Chondrocyte (in vitro differentiated cells): ENCODE measurements at places on chromosomes 4 and X.

DNA sequence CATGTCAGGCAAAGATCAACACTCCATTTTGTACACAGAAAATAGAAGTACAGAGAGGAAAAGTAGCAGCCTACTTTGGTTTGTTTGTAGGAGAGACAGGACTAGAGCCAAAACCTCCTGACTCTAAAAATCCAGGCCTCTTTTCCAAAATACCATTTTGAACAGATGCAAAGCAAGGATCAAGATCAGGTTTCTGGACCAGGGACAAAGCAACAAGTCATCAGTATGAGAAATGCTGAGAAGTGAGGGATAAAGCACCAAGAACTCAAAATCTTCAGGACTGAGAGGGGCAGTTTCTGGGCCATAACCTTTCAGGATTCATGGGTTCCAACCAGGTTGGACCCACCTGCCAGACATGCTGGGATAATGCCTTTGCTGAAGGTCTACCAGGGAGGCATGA, 36.6 kb upstream of the MBTPS2 start:
- no peak for DNase-seq

- no peak for DNase-seq
These were observed 8.0 kb downstream of the CTBP1 start for GRCh38 chr4:1240721-1241465.

DNA sequence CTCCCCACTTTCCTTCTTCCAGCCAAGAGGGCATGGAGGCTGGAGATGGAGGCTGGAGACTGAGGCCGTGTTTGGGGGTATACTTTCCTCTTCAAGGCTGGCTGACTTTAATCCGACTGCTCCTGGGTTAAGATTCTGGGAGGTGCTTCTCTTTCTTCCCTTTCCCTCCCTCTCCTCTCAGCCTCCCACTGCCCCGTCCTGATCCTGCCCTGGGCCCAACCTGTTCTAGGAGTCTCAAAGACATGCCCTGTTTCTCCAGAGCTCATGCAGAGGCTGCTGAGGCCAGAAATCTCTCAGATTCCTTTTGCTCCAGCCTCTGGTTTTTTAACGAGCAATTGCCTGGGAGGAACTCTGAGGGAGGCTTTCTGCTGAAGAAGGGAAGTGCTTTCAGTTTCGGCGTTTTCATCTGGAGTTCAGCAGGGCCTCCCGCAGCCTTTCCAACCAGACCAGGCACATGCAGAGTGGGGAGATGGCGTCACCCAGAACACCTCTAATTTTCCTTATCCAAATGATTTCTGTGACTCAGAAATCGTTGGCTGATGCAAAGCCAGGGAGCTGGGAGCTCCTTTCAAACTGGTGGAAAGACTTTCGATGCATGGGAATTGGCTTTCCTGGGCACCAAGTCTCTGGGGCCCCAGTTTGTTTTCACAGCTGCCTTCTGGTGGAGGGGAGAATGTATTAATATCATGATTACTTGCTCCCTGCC, 34.5 kb upstream of the FAM9C start:
- no peak for DNase-seq

GRCh38 chr4:8079031-8079885, 79.4 kb downstream of the ABLIM2 start:
- no peak for DNase-seq

GRCh38 chrX:102985192-102985591, 48.1 kb downstream of the RAB40AL start:
- DNase-seq = no peak

- no peak for DNase-seq
These were observed 70.9 kb downstream of the APBB2 start for GRCh38 chr4:41143311-41144039.

- DNase-seq = no peak
These were observed 1.0 kb downstream of the FOXO4 start for GRCh38 chrX:71096760-71097032.

GRCh38 chr4:17613761-17614415, 553 bp upstream of the MED28 start:
- no peak for DNase-seq

DNA sequence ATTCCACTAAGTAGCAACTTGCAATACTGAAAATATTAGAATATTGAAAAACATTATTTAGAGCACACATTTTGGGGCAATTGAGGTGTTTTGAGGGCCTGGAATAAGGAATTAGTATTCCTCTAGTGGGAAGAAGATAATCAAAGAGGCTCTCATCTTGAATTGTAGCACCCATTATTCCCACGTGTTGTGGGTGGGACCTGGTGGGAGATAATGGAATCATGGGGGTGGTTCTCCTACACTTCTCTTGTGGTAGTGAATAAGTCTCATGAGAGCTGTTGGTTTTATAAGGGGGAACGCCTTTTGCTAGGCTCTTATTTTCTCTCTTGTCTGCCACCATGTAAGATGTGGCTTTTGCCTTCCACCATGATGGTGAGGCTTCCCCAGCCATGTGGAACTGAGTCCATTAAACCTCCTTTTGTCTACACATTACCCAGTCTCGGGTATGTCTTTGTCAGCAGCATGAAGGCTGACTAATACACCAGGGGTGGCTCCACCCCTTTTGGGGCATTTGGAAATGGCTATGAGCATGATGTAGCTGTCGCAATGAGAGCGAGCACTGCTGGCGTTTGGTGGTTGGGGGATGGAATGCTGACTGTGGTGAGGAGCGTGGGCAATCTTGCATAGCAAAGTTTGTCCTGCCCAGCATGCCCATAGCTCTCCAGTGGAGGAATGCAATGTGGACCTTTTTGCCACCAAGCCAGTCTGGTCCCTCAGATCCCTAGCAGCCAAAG, 308.2 kb downstream of the FRMPD4 start:
- no peak for DNase-seq

DNA sequence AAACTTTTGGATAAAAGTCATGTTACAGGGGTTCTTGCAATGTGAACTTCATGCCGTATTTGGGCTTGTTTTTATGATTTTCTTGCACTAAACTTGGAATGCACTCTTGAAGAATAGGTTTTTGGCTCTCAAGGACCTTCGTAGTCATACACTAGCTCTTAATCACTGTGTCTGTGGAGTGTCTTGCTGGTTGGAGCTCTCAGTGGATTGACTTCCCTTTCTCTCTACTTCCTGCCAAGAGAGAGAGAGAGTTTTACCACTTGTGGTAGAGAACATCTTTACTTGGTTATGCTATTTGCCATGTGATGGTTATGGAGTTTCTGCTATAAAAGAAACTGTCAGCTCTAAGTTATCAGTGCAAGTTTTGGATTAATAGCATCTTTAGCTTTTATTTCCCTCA, 112.4 kb downstream of the BMPR1B start:
- no peak for DNase-seq

DNA sequence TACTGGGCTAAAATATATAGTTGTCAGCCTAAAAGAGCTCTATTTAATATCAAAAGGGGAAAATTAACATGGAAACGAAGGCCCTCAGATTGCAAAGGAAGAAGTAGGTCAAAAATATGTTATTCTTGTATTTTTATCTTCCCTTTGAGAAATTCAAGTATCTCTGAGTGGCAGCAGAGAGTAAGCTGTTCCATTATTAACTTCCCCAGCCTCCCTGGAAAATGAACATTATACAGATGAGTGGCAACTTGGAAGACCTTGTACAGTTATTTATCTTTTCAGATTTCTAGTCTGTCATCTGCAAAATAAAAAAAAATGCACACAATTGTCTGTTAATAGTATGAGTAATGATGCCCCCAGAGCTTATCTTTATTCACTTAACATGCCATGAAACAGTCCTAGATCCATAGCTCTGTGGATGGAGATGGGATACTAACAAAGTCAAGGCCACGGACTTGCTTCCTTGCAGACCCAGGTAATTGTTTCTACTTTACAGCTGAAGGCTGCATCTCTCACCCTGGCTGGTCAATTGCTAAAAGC, 93.0 kb downstream of the CORIN start:
- DNase-seq = no peak

- no peak for DNase-seq
These were observed 623.5 kb upstream of the NR3C2 start for GRCh38 chr4:149065753-149066152.

DNA sequence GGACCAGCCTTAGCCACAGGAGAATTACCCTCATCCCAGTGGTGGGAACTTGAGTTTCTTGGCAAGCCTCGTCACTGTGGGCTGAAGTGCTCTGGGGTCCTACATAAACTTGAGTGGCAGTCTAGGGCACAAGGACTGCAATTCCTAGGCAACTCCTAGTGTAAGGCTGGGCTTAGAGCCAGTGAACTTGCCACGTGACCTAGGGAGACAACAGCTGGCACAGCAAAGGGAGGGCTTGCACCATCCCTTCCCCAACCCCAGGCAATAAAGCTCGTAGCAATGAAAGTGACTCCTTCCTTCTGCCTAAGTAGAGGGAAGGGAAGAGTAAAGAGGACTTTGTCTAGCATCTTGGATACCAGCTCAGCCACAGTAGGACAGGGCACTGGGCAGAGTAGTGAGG, 81.8 kb downstream of the TEX11 start:
- no peak for DNase-seq

- DNase-seq = no peak
These were observed 310.6 kb upstream of the AADAT start for GRCh38 chr4:170400361-170400760.

GRCh38 chrX:132565273-132565672, 76.4 kb upstream of the MBNL3 start:
- no peak for DNase-seq

DNA sequence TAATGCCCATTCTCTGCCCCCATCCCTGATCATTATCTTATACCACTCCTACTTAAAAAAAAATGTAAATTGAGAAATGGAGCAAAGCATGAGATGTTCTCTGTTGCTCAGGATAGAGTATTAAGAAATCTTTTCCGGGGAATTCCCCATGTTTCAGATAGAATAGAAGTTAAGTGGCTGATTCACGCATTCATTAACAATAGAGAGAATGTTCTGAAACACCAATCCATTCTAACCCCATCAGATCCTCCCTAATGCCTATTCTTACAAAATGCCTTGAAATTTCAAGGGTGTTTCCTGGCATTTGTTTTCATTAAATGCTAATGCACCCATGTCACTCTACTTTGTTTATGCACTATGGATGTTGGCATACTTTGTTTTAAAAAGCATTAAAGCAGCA, 101.1 kb downstream of the AREG start:
- DNase-seq = no peak

- no peak for DNase-seq
These were observed 17.9 kb upstream of the TLR3 start for GRCh38 chr4:186051096-186051495.

DNA sequence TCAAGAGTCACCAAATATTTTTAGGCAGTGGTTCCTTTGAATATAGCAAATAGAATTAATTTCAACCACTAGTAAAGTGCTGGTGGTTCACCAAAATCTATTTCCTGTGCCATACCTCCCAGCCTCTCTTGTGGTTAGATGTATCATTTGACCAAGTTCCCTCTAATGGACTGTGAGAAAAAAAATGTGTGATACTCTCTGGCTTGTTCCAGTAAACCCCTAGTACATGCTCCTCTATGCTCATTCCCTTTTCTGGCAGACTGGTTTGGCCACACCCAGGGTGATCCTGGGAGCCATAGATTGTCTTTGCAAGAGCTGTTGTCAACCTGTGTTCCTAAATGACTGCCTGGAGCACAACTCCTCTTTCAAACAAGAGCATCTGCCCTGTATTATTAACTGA, 109.5 kb downstream of the FRAS1 start:
- no peak for DNase-seq

DNA sequence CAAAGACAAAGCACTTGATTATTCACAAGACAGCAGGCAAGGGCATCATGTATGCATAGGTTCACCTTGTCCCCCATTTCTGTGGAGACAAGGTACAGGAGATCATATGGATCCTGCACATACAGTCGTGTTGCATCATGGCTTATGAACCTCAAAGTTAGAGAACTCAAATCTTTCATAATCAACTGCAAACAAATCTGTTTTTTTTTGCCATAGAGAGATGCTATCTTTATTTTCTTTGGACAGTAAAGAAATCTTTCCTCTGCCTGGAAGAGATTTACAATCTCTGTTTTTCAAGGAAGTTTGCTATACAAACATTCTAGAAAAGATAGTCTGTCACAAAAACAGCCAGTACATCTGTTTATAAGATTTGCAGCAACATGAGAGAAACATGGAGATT, 578.8 kb downstream of the ANKRD50 start:
- DNase-seq = no peak
